ENCODE measurements at places on chromosomes 7 and 10.

DNA sequence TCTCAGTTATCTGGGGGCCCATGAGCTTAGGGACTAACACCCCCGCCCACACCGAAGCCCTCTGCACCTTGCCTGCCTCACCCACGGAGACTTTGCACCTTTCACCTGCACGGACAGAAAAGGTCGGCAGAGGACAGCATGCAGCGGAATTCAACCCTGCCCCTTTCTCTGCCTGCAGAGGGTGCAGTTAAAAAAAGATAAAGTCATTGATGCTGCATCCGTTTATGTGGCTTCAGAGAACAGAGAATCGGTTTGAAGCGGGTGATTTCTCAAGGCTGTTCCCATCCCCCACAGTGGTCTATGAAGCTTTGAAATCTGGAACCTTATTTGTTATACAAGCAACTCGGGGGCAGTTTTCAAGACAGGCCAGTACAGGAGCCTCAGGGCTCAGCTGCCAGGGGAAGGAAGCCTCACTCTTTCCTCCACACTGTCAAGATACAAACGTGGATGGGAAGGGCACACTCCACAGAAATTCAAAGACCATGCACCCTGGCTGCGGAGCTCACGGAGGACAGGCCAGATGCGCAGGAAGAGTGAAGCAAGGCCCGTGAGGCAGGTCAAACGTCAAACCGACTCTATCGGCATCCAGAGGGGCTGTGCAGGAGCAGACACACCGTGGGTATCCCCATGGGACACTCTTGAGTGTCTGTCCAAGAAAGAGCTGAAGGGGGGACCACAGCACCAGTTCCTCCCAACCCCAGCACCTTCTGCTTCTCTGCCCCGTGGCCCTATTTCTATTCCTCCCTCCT, 66.3 kb downstream of the INSIG1 start:
- DNase-seq = no peak

GRCh38 chr7:152144557-152145245, 119.2 kb downstream of the GALNT11 start:
- no peak for DNase-seq

DNA sequence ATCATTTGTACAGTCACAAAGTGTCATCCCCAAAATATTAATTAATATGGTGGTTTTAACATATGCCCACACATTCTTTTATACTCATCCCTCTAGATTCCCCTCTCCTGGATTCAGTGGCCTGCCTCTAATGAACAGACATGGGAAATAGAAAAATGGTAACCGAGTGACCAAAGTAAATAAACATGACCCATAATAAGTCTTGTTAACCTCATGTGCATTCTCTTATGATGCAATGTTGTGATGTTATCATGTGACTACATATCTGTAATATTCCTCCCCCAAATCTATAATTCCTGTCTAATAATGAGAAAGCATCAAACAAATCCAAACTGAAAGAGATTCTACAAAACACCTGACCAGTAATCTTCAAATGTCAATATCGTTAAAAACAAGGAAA, 164.5 kb upstream of the PRSS1 start:
- DNase-seq = no peak

GRCh38 chr7:95905167-95905566, 132.8 kb downstream of the DYNC1I1 start:
- peak; percentile 12 for DNase-seq

DNA sequence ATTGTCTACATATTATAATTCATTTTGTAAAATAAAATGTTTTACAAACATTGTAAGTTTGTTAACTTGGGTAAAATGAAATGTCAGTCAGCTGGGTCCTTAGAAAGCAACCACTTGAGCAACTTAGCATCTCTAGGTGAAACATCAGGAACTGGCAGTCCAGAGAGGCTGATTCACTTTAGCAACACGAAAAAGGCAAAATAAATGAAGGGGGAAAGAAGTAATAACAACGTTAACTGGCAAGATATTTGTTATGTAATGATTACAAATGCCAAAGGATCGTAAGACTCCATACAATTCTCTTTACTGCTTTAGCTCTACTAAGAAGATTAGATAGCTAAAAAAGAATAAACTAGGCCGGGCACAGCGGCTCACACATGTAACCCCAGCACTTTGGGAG, 5.0 kb downstream of the PDZD8 start:
- DNase-seq = no peak

DNA sequence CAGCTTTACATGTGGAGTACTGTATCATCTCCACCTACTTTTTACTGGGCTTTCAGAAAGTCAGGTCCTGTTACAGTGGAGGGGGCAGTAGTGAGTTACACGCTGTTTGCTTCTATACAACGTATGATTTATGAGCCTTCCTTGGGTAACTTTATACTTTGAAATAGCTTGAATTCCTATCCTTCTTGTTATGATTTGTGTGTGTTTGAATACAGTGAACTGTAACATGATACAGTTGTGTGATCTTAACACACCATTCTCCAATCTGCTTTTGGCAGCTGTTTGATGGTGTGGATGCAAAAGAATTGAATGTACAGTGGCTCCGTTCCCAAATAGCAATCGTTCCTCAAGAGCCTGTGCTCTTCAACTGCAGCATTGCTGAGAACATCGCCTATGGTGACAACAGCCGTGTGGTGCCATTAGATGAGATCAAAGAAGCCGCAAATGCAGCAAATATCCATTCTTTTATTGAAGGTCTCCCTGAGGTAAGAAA, 41.7 kb downstream of the SP8 start:
- no peak for DNase-seq

- no peak for DNase-seq
Measured at GRCh38 chr7:36244429-36244828, 91.4 kb downstream of the EEPD1 start.

GRCh38 chr10:102400076-102400475, 4.6 kb downstream of the NFKB2 start:
- no peak for DNase-seq

DNA sequence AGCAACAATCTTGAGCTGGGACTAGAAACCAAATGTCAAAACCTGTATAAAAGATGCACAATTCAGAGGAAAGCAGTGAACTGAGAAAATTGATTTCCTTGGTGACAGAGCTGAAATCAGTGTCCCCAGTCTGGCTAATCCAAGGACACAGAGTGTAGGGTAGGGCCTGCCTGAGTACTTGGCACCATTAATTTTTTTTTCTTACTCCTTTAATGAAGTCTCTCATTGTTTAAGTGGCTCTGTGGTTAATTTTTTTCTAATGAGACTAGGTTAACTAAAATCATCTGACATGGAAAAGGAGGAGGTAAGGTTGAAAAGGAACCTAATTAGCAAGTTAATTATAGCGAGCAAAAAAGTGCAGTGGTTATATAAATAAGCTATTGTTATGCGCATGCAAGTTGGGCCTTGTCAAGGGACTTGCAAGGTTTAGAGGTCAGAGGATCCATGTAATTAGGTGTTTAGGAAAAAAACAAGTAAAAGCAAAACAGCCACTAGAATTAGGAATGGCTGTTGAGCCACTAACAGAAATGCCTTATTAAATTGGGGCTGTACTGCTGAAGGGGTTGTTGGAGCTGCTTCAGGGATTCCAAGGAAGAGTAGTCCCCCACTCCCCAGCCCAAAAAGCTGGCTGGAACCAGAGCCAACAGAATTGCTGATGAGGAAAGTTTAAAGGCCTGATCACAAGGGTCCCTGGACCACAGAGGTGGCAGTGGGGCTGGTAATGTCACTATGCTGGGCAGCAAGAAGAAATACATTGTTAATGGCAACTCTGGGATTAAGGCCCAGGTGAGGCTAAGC, 58.9 kb upstream of the STRIP2 start:
- no peak for DNase-seq

DNA sequence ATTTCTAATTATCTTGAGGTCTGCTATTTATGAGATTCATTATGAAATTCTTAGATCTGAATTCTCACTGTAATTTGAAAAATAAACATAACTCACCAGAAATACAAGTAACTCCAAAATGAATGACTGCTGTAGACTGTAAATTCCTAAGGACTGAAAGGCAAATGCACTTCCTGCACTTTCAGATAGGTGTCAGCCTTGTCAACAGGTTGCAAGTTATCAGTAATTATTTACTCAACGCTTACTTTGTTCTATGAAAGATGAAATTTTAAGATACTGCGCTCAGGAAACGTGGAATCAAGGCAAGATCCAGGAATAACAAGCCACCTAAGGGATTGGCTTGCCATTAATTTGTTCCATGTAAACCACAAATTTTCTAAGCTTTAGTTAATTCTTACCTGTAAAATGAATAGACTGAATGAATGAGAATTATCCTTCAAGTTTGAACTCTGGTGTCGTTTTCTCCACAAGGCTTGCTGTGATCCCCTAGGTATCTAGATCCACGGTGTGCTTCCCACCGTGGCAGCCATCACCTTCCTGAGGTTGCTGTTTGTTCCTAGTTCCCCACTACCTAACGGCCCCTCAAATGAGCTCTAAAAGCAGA, 12.6 kb downstream of the DHX32 start:
- peak; percentile 49 for DNase-seq

DNA sequence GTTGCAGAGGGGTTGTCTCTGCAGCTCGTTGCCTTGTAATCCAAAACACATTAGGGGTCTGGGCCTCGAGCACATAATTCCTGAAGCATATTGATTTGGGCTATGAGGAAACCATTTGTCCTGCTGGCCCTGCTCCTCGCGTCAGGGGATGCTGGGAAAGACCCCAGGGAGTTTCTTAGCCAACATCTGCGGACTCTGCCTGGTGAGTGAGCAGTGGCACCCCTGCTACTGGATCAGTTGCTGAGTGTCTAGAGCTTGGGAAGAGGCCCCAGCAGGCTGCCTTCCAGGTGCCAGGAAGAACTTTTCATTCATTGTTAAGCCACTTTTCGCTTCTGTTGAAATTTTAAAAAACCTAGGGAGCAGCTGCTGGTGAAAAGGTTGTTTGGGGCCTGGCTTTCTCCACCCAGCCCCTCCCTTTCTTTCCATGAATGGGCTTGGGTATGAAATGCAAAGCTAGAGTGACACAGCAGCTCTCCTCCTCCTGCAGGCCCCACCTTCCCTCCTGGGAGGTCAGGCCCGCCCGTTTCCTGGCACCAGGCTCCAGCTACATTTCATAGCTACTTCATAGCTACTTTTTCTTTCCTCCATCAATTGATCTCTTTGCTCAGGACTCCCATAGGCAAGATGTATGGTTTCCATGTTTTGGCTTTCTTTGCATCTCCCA, 26.8 kb downstream of the TACR2 start:
- no peak for DNase-seq

- no peak for DNase-seq
Measured at GRCh38 chr7:100914208-100914878, 18.7 kb upstream of the ACHE start.

GRCh38 chr10:25522946-25523608, 348.3 kb downstream of the GPR158 start:
- no peak for DNase-seq

DNA sequence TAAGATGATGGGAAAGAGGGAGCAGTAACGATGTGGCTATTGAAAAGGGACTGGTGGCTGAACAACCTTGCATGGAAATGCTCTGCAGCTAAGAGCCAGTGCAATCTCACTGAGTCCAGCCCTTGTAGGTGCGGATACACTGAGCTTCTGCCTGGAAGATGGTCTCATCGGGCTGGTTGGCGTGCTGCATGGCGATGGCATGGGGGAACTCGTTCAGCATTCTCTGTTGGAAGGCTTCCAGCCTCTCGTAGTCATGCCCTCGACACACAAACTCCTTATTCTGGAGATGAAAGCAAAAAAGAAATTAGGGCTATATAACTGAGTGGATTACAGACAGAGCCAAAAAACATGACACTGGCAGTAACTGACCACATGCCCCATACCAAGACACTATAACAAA, 197.8 kb upstream of the IMMP2L start:
- DNase-seq = no peak

DNA sequence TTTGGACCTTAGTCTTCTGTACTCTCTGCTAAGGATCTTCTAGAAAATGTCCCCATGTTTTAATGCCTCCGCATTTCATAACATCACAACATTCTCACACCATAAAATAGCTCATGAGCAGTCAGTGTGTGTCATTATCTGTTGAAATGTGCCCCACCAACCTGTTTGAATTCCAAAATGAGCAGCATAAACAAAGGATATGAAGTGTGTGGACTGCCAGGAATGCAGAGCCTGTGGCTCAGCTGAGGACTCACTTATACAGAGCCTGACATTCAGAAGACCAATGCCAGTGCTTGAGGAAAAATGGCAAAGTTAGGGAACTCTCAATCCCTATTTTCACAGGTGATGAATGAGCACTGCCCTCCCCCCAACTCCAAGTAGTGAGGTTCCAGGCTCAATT, 621.4 kb downstream of the POM121L12 start:
- DNase-seq = no peak

DNA sequence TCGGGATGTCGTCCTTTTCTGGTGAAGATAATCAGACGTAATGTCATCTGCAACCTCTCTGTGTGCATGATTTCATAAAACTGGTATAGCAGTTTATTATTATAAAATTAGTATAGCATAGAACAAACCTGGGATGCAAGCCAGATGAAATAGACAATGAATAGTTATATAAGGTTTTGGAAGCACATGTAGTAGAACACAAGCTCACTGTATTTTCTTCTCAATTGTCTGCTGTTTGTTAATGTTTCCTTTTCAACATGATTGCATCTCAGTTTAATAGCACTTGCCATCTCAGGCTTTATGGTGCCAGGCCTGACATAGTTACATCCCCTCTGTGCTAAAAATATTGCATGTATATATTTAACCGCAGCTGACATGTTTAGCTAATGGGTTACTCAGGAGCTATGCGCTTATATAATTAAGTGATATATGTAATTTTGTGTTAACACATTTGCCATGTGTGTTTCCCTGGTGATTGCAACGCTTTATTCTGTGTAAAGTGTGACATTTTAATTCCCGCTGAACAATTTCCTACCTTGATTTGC, 132.7 kb downstream of the ARID5B start:
- DNase-seq = no peak

DNA sequence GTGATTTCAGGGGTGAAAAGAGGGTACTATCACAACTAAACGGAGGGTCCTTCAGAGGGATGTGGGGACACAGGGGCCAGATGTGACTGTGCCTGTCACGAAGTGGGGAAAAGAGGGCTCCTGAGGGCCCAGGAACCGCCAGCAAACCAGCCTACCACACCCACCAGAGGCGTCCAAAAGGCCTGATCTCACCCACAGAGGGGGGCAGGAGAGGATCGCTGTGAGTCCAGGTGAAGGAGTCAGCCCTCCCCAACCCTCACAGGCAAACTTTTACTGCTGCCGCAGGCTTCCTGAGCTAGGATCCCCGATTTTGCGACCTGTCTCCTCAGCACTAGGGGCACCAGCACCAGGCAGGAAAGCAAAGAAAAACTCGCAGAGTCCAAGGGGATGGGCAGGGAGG, 64.7 kb downstream of the HIPK2 start:
- no peak for DNase-seq

DNA sequence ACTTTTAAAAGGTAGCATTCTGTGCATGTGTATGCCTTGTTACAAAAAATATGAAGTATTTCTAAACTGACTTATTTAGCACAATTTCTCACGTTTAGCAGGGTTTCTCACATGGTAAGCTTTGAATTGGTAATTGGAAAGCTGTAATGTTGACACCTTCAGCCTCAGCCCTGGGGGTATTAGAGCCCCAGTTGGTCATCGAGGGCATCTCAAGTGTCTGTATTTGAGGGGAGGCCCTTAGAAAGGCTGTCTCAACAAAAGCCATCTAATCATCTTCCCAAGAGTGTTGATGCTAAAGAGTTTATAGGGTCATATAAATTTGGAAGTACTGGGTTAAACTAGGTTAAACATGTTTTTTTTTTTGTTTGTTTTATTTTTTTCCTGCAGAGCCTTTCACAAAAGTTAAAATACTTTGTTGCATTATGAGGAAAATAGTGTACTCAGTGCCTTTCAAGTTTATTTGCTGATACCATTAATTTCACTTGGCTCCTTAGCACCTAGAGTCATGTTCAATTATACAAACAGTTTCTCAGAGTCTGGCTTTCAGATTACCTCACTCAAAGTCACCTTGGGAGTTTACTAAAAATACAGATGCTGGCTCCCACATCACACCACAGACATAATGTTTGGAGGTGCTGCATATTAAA, 134.0 kb downstream of the CD36 start:
- no peak for DNase-seq

Measured in brain microvascular endothelial cell (primary cell).